ENCODE measurements at places on chromosomes 1 and 21.

GRCh38 chr1:151613282-151613780 lies 1.5 kb downstream of the SNX27 start:
- DNase-seq = no peak

- no peak for DNase-seq
Measured at GRCh38 chr1:205980237-205980870, 22.8 kb downstream of the RAB7B start.

GRCh38 chr1:26538480-26539412 lies 9.2 kb downstream of the RPS6KA1 start:
- DNase-seq = no peak

- DNase-seq = no peak
Measured at GRCh38 chr1:246709835-246710234, 14.4 kb upstream of the SCCPDH start.

DNA sequence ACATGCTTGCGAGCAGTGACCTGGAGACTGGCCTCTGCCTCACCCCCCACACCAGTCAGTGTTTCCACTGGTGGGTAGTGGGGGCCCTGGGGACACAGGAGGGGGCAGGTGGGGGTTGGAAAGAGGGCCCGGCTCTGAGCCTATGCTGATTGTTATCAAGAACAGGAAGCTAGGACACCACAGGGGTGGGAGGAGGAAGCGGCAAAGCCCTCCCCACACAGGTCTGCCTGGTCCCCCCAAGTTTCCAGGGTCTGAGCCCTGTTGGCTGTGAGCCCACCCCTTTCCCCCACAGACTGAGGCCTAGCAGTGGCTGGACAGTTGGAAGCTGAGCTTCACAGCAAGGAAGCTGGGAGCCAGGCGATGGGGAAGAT lies 1.6 kb upstream of the PTPN7 start:
- no peak for DNase-seq

- no peak for DNase-seq
Measured at GRCh38 chr21:45102391-45102932, 28.1 kb downstream of the ADARB1 start.

DNA sequence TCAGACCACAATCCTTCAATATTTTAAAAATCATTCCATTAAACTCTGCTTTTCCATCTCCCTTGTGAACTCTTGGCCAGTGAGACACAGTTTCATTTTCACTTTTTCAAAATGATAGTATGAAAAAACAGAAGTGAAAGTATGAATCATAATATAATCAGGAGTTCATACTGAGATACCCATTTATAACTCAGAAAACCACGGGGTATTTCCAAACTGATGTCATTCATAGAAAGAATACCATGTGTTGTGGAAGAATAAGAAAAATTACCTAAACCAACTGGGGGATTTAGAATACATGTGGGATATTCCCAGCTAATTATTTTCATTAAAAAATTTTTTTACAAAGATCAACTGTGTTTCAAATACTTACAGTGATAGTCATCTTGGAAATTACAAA lies 149.9 kb downstream of the MRPL39 start:
- DNase-seq = no peak

DNA sequence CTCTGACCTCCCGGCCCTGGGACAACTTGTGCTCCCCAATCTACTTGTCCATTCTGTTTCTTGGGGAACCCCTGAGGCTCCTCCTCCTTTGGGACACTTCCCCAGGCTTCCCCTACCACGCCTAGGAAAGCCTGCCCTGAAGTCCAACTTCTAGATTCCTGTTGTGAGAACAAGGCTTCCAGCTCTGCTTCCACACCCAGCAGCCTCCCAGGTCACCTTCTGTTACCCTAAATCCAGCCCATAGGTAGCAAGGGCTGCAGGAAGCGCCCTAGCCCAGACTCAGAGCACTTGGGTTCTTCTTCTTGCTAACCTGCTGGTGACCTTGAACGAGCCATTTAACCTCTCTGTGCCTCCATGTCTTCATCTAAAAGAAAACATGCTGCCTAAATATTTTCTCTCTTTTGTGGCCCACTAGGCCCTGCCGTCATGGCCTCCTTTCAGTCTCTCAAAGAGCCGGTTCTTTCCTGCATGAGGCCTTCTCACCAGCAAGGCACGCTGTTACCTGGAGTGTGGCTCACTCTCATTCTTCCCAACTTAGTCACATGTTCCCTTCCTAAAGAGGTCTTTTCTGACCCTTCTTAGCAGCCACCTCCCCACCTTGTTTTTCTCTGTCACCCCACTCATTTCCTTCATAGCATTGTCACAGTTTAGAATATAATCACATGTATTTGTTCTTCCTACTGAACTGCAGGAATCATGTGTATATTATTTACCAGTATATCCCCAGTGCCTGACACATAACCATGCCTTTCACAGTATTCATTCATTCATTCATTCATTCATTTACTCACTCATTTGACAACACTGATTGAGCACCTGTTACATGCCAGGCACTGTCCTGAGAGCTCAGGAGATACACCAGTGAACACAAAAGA lies 1.4 kb downstream of the CAPN2 start:
- DNase-seq = no peak

- no peak for DNase-seq
Measured at GRCh38 chr1:231045286-231045685, 5.2 kb upstream of the FAM89A start.

GRCh38 chr1:63486629-63487028 lies 36.4 kb downstream of the ITGB3BP start:
- DNase-seq = no peak

- DNase-seq = no peak
Measured at GRCh38 chr1:38502758-38503157, 356.8 kb downstream of the RRAGC start.

- DNase-seq = no peak
Measured at GRCh38 chr1:207919523-207920170, 8.7 kb upstream of the CD34 start.

GRCh38 chr1:205986292-205986691 lies 16.9 kb downstream of the RAB7B start:
- no peak for DNase-seq

GRCh38 chr1:31027693-31028526 lies 37.6 kb downstream of the PUM1 start:
- no peak for DNase-seq

DNA sequence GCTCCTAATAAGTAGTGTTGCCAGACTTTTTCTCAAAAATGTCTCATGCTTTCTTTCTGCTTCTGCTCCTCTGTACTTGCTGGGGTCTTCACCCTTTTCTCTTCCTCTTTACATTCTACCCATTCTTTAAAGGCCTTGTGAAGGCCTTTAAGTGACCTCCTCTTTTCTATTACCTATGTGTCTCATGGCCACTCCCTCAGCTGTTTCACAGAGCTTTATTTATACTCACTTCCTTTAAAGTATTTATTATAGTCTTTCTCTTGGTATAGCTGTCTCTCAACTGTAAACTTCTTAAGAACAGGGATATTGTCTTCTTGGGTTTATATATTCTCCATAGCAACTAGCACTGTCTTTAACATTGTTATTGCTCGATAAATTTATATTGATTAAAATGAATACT lies 792 bp downstream of the GOLPH3L start:
- DNase-seq = no peak

DNA sequence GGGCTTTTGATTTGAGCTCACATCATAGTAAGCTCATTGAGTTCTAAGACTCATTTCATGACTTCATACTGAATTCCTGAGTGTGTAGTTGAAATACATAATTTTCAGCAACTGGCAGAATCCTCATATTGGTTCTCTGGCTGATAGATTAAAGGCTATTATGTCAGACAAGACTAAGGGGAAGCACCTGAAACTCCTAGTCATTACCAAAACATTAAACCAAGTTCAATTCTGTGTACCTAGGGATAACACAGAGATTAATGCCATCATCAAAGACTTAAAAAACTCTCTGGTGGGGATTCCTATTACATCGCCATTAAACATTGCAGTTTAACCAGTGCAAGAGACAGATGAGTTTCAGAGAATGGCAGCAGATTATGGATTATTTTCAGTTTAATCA lies 339.1 kb downstream of the PTPRC start:
- DNase-seq = no peak

- DNase-seq = no peak
Measured at GRCh38 chr1:119002028-119002686, 14.0 kb upstream of the TBX15 start.

DNA sequence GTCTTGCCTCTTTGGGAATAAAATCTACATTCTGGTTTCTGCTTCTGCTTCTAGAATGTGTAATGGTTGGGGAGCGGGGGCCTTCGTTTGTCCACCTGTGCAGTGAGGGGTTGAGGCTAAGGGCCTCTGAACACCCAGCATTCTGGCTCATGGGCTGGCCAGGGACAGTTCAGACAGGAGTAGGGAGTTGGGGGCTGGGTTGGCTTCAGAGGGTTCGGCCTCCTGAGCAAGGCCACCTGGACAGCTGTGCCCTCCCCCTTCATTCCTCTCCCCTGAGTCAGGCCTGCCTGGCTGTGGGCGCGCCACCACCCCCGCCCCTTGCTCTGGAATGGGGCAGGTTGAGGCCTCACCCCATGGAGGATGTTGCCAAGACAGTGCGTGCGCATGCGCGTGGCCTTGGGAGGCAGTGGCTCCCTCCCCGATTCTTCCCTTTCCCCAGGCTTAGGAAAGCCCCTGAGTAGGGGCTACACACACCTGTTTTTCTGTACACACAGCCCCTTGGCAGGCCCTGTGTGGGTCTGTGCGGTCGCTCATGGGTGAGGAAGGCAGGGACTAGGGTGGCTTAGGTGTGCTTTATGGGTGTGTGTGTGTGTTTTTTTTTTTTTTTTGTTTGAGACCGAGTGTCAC lies 57.0 kb downstream of the YARS1 start:
- DNase-seq = peak; percentile 81

Data from left kidney (tissue), 8 donors.